T-helper 17 cell (primary cell): ENCODE measurements at places on chromosomes 12 and 14.

DNA sequence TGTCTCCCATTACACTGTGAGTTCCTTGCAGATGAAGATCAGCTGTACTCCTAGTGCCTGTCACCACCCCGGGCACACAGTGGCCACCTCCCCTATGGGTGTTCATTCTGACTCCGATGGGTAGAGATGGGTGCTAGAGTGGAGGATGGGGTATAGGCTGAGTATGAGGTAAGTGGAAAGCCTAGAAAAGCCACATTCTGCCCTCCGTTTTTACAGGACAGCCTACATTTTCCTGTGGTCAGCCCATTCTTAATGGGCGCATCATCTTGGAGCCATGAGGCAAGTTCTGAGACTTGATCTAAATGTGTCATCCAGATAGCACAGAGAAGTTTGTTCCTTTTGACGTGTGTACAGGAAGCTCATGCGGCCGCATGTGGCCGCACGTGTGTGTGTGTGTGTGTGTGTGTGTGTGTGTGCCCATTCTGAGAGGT is 166.7 kb upstream of the HIF1A start:
- DNase-seq: no peak

- DNase-seq: no peak
Observed at GRCh38 chr12:88763536-88764100, 183.3 kb upstream of the KITLG start.

GRCh38 chr14:26730929-26731618 is 133.2 kb upstream of the NOVA1 start:
- DNase-seq: no peak

DNA sequence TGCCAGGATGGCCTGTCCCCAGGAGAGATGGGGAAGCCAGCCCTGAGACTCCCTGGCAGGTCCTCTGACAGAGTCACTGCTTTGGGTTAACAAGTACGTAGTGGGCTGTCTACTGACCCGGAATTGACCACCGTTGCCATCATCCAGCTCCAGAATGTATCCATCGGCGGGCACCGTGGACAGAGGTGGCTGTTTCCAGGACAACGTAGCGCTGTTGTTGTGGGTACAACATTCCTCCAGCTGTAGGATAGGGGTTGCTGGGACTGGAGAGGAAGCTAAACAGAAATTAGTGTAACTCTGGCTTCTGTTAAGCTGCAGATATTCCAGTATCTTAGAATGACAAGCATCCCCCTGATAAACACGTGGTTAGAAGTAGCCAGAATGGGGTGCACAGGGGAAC is 56.3 kb upstream of the PYGL start:
- no peak for DNase-seq

DNA sequence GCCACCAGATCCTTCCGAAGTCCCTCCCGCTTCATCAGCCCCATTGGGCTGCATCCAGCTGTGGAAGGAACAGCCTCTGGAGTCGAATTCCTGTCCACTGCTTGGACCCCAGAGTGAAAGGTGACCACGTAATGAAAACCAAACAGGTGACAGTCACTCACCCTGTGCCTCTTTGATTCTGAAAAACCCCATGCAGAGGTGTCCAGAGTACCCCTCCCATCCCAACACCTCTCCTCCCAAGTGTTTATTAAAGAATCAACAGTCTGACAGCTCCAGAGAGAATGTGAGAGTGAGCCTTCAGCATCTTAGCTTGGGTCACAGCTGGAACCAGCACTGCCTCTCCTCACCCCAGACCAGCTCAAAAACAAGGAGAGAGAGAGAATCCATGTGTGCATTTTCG is 178.6 kb upstream of the NOS1 start:
- no peak for DNase-seq

- no peak for DNase-seq
Observed at GRCh38 chr14:94868772-94869072, 98.8 kb upstream of the GSC start.

- DNase-seq: no peak
Observed at GRCh38 chr14:65141523-65141922, 39.2 kb upstream of the MAX start.

DNA sequence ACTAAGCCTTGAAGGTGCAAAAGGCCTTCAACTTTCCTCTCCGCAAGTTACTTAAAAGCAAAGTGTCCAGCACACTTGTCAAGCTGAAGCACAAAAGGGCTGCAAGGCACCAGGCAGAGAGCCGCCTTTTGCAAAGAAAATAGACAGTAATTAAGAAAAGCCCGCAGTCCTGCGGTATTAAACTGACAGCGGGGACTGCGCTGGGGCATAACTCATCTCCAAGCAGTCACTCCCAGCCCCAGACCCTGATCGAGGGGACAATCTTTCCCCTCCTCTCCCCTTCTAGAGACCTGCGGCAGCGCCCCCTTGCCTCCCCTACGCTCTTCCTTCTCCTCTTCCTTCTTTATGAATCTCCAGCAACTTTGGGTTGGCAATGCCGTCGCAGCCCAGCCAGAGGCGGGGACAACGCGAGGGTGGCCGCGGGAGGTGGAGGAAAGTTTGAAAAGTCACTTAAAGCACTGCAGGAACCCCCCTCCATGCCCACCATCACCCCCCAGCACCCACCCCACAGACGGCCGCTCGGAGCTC is 200.9 kb upstream of the CAND1 start:
- DNase-seq: no peak

- DNase-seq: no peak
Observed at GRCh38 chr12:91172096-91172495, 10.5 kb downstream of the DCN start.

GRCh38 chr12:64943686-64944085 is 119.2 kb downstream of the TBC1D30 start:
- DNase-seq: no peak

GRCh38 chr14:92035890-92036289 is 4.0 kb downstream of the TRIP11 start:
- DNase-seq: no peak
